ENCODE measurements at places on chromosomes 13 and 19.

DNA sequence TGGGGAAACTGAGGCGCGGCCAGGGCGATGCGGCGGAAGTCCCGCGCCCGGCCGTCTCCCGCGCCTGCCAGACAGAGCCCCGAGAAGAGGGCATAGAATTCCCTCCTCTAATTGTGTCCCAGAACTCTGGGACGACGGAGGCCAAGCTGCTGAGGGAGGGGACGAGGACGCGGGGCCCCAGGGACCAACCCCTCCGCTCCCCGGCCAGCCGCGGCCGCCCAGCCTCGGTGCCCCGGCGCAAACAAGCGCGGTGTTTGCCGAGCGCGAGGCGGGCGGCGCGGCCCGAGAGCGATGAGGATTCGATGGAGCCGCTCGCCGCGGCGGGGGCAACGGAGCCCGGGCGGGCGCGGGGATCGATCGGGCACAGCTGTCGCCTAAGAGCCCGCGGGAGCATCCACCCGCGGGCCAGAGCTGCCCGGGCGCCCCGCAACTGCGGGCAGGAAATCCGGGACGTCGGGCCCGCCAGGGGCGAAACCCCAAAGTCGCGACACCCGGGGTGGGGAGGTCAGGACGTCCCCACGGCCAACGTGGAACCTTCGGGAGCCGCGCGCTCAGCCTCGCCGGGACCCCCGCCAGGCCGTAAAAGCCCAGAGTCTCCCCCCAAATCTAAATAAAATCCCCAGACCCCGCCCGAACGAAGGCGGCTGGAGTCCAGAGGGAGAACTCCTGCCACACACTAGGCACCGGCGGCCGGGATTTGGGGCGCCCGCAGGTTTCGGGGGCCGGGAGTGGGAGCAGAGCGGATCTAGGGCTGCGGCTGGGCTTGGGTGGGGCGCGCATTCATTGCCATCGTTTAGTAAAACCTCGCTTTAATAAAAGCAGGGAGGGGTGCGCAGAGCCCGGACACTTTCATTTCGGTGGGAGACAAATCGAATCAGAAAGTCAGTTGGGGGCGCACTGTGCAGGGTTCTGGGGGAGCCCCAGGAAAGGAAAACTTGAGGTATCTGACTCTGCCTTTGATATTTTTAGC is 3.6 kb upstream of the ONECUT3 start:
- no peak for DNase-seq

- DNase-seq, result no peak
Observed at GRCh38 chr13:98731925-98732324, 20.5 kb downstream of the SLC15A1 start.

DNA sequence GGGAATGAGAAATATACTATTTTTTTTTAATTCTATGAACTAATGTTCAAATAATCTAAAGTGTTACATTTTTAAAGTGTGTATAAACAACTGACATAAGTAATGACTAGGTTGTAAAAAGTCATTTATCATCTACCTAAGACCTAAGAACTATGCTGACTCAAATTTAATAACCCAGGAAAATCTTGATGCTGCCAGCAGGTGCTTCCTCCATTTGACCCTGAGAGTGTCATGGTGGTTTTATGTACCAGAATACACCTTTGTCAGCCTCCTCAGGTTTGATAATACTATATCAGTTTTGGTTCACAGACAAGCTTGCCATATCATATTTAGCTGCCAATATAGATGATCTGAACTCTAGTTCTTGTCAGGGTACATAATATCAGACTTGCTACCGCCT is 1151.2 kb downstream of the PCDH17 start:
- no peak for DNase-seq

GRCh38 chr13:112240076-112240475 is 136.1 kb upstream of the SPACA7 start:
- no peak for DNase-seq

DNA sequence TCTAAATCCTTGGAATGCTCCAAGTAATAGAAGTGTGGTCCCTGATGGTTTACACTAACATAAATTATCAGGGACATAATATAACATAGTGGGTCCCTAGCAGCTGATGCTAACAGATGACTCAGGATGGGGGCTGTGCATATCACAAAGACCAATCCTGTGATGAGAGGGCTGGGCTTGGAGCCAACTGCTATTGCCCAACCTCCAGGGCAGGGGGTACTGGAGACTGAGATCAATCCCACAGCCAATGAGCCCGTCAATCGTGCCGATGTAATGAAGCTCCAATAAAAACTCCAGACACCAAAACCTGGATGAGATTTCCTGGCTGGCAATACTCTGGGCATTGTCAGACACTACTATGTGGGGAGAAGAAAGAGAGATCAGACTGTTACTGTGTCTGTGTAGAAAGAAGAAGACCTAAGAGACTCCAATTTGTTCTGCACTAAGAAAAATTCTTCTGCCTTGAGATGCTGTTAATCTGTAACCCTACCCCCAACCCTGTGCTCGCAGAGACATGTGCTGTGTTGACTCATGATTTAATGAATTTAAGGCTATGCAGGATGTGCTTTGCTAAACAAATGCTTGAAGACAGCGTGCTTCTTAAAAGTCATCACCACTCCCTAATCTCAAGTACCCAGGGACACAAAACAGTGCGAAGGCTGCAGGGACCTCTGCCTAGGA is 33.4 kb downstream of the ABCC4 start:
- DNase-seq, result peak; percentile 44

DNA sequence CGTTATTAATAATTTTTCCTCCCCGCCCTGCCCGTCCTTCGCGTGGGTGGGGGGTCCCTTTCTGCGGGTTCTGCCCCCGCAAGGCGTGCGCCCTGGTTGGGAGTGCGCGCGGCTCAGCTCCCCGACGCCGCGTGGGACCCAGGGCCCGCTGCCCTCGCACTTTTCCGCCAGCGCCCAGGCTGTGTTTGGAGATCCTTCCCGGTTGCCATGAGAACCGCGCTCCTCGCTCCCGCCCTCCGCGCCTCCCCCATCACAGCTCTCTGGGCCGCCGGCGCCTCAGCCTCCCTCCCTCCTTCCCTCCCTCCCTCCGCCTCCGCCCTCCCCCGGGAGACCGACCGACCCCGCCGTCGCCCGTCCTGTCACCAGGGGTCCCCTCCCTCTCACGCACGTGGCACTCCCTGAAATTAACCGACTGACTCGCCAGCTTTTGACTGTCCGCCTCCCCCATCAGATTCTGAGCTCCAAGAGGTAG is 2.4 kb upstream of the SSBP4 start:
- DNase-seq, result no peak

- peak; percentile 13 for DNase-seq
Observed at GRCh38 chr19:6997679-6998445, 23.4 kb downstream of the MBD3L2B start.

- no peak for DNase-seq
Observed at GRCh38 chr13:21579754-21580316, 24.1 kb downstream of the MICU2 start.

- no peak for DNase-seq
Observed at GRCh38 chr19:13034636-13035035, 39.4 kb downstream of the NFIX start.

GRCh38 chr19:57829316-57829715 is 783 bp upstream of the ZNF587B start:
- no peak for DNase-seq

- no peak for DNase-seq
Observed at GRCh38 chr13:73691891-73692290, 442.3 kb downstream of the KLF12 start.

DNA sequence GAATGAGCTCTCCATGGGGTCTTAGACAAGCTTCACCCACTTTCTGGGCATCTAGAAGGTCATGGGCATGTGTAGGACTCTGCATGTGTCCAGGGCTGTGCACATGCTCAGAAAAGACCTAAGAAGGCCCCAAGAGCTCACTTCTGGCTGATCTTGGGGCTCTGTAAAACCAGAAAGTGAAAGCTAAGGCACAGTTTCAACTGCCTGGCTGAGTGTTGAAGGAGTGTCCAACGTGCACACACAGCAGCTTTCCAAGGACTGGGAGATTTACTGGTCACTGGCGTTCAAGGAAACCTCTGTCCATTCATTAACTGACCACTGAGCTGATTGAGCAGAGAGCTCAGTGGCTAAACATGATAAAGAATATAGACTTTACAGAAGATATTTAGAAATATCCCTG is 137.9 kb downstream of the KATNAL1 start:
- no peak for DNase-seq

- DNase-seq, result no peak
Observed at GRCh38 chr19:2081873-2082810, 14.0 kb downstream of the MOB3A start.

DNA sequence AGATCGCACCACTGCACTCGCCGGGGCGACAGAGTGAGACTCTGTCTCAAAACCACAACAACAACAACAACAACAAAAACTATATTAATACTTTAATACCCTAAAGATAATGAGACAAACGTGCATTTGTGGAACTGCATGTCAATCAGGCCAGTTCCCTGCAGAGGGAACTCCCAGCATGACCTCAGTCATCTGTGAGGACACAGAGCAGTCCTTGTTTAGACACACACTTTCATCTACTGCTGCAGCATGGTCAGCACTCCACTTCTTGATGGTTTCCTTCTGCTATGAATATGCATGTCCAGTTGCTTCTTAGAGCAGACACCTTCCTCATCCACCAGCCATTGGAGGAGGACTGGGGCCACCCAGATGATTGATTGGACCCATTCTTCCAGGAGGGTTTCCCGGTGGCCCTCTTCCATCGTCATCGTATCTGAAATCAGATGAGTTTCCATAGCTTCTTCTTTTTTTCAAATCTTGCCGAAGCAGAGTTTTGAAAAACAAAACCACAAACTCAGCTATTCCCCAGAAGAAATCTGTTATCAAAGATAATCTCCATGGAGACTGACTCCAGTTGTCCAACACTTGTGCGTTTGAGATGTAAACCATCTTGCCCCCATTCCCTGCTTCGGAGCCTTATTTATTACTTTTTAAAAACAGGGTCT is 26.5 kb downstream of the ZNF607 start:
- no peak for DNase-seq

DNA sequence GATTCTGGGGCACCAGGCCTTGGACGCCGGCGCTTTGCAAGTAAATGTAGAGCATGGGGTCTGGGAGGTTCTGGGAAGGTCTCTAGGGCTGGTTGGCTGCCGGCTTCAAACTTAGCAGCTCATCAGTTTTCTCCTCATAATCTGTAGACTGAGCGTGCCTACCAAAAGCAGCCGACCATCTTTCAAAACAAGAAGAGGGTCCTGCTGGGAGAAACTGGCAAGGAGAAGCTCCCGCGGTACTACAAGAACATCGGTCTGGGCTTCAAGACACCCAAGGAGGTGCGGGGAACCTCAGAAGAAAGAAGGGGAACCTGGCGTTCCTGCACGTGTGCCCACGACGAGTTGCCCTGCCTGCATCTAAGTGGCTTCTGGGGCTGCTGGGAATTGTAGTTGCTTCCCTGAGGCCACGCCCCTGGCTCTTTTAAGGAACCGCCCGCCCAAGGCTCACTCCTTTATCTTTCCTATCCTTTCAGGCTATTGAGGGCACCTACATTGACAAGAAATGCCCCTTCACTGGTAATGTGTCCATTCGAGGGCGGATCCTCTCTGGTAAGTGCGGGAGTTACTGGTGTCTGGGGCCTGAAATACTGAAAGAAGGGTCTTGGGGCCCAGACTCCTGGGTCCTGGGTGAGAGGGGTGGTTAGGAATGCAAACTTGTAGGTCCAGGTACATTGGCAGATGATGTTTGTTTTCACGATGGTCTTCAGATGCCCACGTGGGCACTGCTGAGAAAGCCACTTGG is 984 bp downstream of the RPS11 start:
- peak; percentile 56 for DNase-seq

DNA sequence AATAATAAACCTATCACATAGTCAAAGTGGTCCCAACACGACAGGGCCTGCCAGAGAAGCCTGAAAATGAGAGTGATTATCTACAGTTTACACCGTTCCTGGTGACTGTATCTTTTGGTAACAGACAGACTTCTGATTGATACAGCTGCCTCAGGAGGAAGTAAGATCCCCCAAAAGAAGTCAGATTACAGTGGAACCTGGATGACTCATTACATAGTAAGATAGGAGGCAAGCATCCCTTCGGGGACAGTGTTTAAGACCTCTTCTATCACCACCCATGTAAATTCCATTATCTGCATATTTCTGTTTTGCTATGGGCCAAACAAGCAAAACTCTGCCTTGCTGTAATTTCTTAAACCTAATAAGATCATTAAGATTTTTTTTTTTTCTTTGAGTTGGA is 44.0 kb upstream of the FLT1 start:
- no peak for DNase-seq

GRCh38 chr19:44675521-44675920 is 4.2 kb downstream of the CEACAM19 start:
- DNase-seq, result no peak

- no peak for DNase-seq
Observed at GRCh38 chr13:44694842-44695241, 118.7 kb upstream of the TSC22D1 start.

DNA sequence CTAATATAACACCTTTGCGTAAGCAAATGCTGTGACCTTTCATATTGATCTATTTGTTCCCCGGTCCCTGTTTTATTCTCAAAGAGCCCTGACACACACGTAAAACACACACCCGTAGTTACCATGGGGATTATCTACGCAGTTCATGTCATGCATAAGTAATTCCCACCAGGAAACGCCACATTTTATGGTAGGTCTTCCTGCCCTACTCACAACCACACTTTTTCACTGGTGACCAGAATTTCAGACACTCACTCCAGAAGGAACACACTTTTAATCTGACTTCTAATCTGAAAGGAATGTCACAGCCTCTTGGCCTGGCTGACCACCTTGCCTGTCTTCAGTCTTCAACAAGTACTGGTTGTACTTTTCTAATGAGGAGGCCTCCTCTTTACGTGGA is 46.8 kb downstream of the SLC7A1 start:
- DNase-seq, result no peak

DNA sequence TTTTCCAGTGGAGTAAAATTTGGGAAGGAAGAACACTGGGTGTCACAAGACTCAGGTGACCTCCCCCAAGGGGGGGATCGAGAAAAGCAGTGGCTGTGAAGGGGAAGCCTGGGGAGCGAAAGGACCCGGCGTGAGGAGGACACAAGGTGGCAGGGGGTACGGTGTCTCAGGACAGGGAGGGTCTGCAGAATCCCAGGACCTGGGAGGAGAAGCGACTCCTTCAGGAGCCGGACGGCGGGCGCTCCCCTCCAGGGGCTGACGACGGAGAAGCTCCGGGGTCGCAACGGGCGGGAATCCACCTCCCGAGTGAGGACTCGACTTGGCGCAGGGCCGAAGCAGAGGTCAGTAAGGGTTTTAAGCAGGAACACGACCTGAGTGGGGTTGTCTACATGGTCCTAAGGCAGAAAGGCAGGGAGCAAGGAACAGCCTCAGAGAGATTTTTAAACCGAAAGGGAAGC is 529 bp downstream of the ZNF836 start:
- DNase-seq, result peak; percentile 4

DNA sequence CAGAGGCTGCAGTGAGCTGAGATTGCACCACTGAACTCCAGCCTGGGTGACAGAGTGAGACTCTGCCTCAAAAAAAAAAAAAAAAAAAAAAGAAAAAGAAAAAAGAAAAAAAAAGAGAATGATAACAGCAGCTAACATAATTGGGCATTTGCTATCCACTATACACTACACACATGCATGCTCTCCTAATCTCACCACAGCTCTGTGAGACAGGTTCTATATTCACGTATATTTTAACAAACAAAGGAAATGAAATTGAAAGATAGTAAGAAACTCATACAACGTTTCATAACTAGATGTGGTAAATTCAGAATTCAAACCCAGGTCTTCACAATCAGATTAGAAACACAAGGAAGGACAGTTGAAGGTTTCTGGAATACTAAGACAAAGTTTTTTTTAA is 265.7 kb downstream of the DIAPH3 start:
- DNase-seq, result no peak

GRCh38 chr19:50547385-50548190 is 20.6 kb downstream of the LRRC4B start:
- DNase-seq, result no peak

GRCh38 chr13:77563111-77563510 is 27.6 kb downstream of the SCEL start:
- no peak for DNase-seq

Data from RWPE1 (cell line).